ENCODE measurements at places on chromosomes 5 and 9.

DNA sequence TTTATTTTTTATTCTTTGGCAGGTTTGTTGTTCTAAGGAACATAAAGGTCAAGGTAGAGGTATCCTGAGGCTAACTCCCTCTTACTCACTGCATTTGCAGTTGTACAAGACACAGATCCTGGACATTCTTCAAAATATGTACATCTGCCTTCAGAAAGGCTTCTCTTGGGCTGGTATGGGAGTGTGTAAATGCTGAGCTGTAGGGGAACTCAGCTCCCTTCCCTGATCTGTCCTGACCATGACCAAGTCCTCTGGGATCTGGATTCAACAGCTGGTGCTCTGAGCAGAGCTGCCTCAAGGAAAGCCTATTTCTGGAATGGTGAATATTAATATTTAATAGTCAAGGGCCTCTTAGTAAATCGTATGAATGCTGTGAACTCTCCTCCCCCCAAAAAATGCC lies 117.4 kb downstream of the PRKACG start:
- no peak for DNase-seq

DNA sequence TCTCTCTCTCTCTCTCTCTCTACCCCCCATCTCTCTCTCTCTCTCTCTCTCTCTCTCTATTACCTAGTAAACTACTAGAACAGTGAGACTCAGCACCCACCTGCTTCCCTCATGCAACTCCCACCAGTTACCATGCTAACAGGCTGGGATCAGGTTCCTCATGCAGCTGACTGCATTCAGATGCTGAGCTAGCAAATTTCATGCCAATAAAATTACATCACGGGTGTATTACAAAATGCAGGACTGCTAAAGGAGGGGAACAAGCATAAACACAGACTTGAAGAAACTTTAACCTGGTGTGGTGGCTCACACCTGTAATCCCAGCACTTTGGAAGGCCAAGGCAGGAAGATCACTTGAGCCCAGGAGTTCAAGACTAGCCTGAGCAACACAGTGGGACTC lies 76.0 kb downstream of the CEMIP2 start:
- DNase-seq: no peak

DNA sequence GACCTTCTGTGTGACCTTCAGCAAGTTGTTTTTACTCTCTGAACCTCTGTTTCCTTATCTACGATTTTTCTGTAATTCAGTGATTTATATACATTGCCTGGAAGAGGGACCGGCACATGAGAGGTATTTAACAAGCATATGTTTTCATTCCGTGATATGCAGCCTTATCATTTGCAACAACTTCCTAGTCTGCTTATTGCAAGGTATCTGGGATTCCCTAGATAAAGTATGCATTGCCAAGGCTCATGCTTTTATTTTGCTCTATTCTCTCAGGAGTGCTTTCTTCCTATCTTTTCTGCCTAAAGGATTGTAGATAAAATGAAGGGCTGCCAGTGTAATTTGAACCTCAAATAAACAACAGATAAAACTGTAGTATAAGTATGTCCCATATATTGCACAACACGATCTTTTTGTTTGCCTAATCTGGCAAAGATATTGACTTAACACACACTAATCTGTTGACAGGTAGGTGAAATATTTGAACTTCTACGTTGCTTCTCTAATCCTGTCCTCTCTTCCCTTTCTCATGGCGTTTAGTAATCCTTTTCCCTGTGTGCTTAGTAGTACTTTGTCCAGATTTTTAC lies 377.2 kb upstream of the TNC start:
- no peak for DNase-seq

- DNase-seq: no peak
Observed at GRCh38 chr5:58090704-58091103, 369.2 kb downstream of the PLK2 start.

GRCh38 chr5:137901011-137901817 lies 12.0 kb downstream of the PKD2L2 start:
- no peak for DNase-seq

- DNase-seq: peak; percentile 77
Observed at GRCh38 chr9:96022445-96023051, 147.1 kb downstream of the ERCC6L2 start.

DNA sequence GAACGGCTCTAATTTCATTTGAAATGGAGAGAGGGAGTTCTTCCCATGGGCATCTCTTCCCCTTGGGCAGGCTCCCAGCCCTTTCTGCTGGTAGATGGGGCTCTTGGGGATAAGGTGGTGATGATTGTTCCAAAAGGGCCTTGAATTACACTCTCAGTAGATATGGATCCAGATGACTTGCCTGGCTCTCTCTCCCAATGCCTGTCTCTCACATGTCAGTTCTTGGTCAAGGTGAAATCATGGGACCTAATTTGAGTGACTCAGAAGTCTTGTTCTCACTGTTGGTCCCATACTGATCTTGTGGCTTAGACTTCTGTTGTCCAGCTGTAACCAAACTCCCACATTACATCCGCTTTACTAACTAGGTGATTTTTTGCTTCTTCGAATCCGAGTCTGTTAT lies 317.0 kb upstream of the RFX3 start:
- no peak for DNase-seq

GRCh38 chr5:40437452-40437861 lies 242.3 kb upstream of the PTGER4 start:
- DNase-seq: peak; percentile 22

- no peak for DNase-seq
Observed at GRCh38 chr5:132607095-132607494, 50.3 kb downstream of the RAD50 start.

DNA sequence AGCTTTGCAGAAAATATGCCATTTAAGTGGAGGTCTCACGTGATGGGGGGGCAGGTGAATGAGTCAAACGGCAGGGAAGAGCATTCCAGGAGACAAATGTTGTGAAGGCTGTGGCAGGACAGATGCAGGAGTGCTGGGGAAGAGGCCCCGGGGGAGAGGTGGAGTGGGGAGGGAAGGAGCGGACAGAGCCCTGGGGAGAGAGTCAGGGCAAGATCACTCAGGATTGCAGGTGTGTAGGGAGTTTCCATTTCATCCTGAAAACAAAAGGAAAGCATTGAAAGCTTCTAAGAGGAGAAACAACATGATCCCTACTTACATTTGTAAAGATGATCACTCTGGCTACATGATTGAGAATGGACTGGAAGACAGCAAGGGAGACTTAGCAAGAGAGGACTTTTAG lies 323.3 kb downstream of the ASTN2 start:
- no peak for DNase-seq

GRCh38 chr9:131237931-131238401 lies 38.3 kb downstream of the FAM78A start:
- DNase-seq: peak; percentile 90

- no peak for DNase-seq
Observed at GRCh38 chr5:6484899-6485298, 36.2 kb downstream of the UBE2QL1 start.
